ENCODE measurements at places on chromosomes 12 and 14.

DNA sequence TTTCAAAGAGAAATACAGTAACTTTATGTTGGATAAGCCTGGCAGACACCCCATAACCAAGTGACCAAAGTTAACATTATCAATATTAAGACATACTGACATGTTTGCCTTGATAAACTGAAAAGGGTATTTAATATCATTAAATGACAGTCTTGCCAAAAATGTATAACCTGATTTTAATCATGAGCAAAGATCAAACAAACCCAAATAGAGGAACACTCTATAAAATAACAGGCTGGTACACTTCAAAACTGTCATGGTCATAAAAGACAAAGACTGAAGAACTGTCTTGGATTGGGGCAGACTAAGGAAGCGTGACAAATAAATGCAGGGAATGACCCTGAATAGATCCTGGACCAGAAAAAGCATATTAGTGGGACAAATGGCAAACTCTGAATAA, 64.0 kb downstream of the AKAP6 start:
- no peak for DNase-seq

DNA sequence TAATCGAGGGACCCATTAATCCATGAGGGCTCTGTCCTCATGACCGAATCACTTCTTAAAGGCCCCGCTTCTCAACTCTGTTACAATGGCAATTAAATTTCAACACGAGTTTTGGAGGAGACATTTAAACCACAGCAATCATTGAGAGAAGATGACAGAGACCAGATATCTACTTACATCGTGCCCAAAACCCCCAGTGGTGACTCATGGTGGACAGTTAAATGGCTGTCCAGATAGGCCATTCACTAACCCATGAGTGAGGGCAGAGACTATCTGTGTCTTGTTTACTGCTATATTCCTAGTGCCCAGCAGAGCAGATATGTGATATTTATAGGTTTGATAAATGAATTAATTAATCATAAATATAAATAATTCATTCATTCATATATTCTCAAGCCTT, 20.0 kb upstream of the FLVCR2 start:
- no peak for DNase-seq

DNA sequence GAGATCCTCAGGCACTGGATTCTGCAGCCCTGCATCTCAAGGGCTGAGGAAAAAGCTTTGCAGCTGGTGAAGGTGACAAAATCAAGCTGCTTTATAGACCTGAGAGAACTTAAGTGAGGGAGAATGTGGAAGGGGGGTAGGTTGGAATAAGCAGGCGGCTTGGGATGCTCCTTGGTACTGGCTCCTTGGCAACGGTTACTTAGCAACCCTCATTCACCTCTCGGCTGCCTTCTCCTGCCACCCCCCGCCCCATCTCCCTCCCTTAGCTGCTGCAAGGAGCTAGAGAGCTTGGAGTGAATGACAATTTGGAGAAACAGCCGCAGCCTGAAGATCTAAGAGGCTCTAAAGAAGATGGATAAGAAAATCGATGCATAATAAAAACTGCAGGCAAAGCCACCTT, 44.1 kb upstream of the CISTR start:
- no peak for DNase-seq

DNA sequence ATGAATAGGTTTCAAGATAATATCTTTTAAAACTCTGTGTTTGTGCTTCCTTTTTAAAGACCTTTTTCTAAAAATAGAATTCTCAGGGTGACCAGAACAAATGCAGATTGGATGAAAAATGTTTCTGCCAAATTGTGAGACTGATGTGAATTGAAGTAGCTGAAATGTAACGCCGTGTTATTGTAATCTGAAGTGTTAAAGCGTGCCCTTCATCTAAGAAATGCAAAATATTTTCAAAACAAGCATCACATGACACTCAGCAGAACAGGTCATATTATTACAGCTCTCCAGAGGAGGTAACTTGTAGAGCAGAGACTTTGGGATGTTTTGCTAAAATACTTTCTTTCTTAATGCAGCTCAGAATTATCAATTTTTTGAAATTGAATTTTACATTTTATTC, 90.0 kb upstream of the PLEKHA5 start:
- no peak for DNase-seq
